ENCODE measurements at places on chromosomes 2 and 18.

DNA sequence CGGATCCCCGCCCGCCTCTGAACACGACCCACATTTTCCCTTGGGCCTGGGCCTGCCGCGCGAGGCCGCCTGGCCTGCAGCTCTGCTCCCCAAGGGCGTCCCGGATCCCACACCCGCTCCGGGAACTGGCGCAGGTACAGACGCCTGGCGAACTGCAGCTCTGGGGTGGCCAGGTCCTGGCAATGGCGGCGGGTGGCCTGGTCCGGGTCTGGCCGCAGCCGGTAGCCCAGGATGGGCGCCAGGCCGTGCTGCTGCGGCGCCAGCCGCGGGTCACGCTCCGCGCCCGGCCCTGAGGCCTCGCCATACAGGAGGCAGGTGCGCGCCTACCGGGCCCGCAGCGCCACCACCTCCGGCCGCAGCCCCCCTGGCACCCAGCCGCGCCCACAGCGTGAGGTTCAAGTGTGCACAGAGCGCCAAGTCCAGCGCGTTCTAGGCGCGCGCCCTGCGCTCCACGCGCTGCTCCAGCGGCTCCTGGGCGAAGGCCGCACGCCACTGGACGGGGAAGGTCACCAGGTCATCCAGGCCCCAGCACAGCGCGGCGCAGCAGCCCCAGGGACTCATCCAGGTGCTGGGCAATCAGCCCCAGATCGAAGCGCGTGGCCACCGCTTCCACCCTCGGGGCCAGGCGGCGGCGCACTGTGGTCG is 9.5 kb downstream of the AQP12A start:
- no peak for DNase-seq

- no peak for DNase-seq
These were observed 66.9 kb downstream of the CDH20 start for GRCh38 chr18:61400016-61400635.

GRCh38 chr18:3046216-3046808 is 33.4 kb upstream of the LPIN2 start:
- no peak for DNase-seq

DNA sequence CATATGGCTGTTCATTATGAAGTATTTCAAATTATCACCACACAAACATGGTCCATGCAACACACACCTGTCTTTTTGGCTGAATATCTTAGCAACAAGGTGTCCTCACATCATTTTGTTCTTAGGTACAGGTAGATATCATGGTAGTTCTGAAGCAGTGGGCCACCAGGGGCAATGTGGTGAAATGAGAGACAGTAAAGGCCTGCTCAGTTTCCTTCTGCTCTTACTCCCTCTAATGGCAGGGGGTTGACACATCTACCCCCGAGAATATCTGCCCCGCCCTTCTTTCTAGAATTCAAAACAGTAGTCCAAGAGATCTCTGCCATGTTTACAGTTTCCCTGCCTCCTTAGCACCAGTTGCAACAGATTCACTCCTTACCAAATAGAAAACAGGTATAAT is 147.0 kb upstream of the KLHL14 start:
- no peak for DNase-seq

DNA sequence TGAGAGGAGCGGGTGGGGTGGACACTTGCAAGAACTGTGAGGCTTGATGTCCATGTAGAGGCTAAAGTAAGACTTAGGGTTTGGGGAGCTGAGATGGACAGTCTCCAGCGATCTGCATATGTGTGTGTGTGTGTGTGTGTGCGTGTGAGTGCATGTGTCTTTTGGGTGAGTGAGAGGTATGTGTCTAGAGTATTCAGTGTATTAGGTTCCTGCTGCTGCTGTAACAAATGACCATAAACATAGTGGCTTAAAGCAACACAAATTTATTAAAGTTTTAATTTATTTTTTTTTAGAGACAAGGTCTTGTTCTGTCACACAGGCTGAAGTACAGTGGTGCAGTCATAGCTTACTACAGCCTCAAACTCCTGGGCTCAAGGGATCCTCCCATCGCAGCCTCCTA is 155.4 kb upstream of the SPRED2 start:
- DNase-seq = no peak

DNA sequence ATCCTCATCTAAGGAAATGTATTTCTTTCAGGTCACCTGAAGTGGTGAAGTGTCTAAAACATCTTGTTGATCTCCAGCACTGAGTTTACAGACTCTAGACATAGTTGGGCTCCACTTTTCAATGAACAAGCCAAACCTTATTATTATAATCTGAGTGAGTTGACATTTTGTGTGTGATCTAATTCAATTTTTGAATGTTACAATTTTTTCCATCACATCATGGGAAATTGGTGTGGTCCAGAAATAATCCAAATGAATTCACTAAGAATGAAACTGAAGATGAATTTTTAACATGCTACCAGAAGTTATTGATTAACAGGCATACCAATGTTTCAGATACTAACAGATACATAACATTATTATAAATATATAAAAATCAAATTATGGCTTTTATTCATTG is 75.6 kb upstream of the EFEMP1 start:
- DNase-seq = no peak

DNA sequence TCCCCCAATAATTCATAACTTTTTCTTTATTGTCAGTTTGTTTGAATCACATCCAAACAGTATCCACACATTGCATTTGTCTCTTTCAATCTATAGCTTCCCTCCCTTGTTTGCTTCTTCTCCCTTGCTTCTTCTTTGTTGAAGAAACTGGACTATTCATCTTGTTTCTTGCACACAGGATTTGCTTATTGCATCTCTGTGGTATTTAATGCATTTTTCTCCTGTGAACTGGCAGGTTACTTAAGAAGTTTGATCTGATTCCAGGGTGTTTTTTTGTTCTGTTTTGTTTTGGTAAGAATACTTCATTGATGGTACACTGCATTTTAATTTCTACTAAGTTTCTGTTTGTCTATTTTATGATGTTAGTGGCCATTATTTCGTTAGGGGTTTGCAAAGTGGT is 166.8 kb downstream of the CAMKMT start:
- DNase-seq = no peak

- DNase-seq = no peak
These were observed 7.8 kb downstream of the SLC66A2 start for GRCh38 chr18:79943608-79944125.

- DNase-seq = no peak
These were observed 43.8 kb upstream of the CDH19 start for GRCh38 chr18:66647671-66648070.

DNA sequence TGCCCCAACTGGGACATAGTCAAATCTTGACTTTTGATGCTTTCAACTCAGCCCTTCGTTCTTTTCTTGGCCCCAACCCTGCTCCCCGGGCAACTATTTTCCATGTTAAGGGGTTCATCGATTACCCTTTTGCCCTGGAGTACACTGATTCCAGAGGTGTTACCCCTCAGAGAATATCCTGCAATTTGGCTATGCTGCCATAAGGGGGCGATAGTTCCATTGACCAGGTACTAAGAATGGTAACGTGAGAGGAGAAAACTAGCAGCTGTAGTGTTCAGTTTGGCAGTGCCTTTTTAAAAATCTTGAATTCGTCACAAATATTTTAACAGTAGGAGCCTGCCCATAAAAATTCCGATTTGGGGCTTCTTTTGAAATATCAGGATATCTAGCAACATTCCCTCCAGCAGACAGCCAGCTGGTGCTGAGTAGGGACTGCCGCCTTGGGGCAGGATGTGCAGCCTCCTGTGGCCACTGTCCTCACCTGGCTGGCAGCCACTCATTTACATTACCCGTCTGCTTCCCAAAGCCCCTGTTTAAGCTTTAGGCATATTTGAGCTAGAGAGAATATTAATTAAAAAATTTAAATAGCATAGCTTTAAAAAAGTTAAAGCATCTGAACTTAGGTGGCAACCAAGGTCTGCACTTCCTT is 146.3 kb upstream of the SKOR2 start:
- DNase-seq = no peak

GRCh38 chr2:150663143-150663542 is 175.7 kb upstream of the RND3 start:
- no peak for DNase-seq

GRCh38 chr18:57258131-57258777 is 94.1 kb upstream of the ST8SIA3 start:
- DNase-seq = no peak

GRCh38 chr2:75047189-75047991 is 88.9 kb downstream of the POLE4 start:
- DNase-seq = no peak

GRCh38 chr18:23825496-23825895 is 136.2 kb downstream of the LAMA3 start:
- no peak for DNase-seq

DNA sequence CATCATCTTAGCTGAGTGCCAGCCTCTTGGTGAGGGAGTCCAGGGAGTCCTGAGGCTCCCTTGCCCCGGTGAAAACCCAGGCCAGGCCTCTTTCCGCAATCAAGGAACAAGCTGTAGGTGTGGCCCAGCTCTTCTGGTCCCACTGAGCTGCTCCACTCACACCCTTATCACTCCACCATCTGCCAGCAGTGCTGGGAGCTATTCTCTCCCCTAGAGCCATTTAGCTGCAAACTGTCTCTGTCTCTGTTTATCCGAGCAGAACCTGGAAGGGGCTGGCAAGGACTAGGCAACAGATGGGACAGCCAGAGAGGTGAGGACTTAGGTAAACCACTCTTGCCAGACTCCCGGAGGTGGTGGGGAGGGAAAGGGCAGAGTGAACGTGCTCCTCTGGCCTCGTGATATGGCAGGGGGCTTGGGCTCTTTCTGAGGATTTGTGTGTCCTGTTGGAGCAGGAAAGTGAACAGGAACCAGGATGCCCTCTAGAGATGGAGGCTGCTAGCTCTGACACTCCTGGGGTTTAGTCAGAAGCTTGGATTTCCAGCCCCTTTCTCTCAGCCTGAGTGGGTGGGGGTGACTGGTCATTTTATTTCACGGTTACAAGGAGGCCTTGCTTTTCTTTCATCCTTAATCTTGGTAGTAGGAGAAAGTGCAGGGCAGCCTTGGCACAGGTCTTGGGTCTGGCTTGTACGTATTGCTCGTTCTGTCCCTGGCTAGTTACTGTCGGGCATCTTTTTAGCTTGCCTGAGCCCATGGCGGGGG is 19.6 kb downstream of the B3GNT2 start:
- DNase-seq = peak; percentile 5

DNA sequence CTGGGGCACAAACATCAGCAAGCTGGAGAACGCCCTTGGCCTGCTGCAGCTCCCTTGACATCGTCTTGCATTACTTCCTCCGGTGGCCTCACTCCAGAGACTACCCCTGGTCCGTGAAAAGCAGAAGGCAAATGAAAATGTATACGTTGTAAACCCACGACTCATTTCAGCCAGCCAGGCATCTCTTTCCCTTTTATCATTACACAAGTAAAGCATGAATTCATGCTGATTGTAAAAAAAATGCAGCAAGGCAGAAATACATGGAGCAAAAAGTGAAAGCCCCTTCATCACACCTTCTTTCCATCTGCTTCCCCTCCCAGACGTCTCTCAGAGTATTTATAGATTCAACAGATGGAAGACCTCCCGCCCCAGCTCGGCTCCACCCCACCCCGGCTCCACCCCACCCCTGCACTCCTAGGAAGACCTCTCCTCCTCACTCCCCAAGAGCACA is 41.6 kb upstream of the RALBP1 start:
- DNase-seq = peak; percentile 52

GRCh38 chr18:12783524-12783923 is 80.7 kb downstream of the PSMG2 start:
- DNase-seq = no peak

DNA sequence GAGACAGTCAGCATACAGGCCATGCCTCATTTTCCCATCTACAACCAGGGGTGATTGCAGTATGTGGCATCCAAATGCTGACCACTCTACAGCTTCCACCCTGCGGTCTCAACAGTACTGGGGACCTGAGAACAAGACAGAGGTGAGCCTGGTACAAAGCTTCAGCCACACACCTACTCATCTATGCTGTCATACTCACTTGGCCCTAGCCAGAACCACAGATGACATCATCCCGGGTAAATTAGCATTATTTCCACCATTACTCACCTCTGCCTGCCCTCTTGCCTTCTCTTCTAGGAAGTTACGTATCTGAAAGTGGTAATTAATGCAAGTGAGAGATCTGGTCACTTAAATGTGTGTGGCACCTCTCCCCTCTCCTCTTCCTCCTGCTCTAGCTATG is 208.2 kb upstream of the ARL4C start:
- DNase-seq = no peak

DNA sequence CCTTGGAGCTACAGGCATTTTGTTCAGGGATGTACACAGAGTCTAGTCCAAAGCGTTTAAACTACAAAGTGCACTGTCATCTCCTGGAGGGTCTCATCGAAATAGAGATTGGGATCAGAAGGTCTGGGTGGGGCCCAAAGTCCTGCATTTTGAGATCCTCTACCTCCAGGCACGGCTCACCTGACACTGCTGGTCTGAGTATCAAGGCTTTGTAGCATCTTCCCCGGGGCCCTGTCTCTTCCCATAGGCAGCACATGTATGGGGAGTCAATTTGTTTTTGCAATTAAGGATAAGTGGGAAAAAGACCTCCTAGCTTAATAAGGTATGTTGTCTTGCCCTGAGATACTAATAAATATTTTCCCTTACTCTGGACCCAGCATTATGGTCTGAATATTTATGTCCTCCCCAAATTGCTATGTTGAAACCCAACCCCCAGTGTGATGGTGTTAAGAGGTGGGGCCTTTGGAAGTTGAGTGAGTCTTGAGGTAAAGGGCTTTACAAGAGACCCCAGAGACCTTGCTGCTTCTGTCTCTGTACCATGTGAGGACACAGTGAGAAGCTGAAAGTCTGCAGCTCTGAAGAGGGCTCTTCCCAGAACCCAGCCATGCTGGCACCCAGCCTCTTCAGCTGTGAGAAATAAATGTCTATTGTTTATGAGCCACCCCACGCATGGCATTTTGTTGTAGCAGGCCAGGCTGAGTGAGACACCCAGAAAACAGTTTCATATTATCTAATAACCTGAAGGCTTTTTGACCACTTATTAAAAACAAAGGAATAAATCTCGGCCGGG is 258.7 kb upstream of the HS6ST1 start:
- no peak for DNase-seq

DNA sequence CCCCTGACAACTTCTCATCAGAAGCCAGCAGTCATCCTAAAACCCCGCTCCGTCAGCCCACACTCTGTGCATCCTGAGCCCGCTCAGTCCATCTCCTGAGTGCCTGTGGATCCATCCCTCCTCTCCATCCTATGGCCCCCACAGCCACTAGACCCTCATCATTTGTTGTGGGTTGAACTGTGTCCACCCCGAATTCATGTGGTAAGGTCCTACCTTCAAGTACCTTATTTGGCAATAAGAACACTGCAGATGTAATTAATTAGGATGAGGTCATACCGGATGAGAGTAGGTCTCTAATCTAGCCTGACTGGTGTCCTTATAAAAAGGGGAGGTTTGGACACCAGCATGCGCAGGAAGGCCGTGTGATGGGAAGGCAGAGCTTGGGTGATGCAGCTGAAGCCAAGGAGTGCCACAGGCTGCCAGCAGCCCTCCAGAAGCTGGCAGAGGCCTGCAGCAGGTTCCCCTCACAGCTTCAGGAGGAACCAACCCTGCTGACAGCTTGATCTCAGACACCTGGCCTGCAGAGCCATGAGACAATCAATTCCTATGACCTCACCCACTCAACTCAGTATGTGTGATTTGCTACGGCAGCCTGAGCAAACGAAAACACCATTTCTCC is 192.4 kb downstream of the ZBTB7C start:
- DNase-seq = no peak

Measured in spinal cord (tissue), 10 donors.